ENCODE measurements at places on chromosomes 5 and 9. TPM values are rescaled to one million over a fixed set of nuclear protein-coding genes. Genes with fewer than 3 reads are reported as not detected.

The ADRA1B gene
- 15.5 TPM for total RNA-seq

The PKD2L2 gene
- not detected for total RNA-seq

The CER1 gene
- total RNA-seq = not detected

The SPATA31E1 gene
- not detected for total RNA-seq

The ZBTB43 gene
- 37.2 TPM for total RNA-seq

The EFNA5 gene
- 43.4 TPM for total RNA-seq

The SPOCK1 gene
- total RNA-seq = 412 TPM

The NCS1 gene
- total RNA-seq = 554 TPM

The C5orf58 gene
- total RNA-seq = not detected

The PLPP7 gene
- total RNA-seq = 29.3 TPM

The PCDHGB2 gene
- total RNA-seq = 17.6 TPM

The SPINK13 gene
- total RNA-seq = not detected

Measured in dorsolateral prefrontal cortex (tissue), 122 donors.